ENCODE measurements at places on chromosomes 5 and 9. TPM values are rescaled to one million over a fixed set of nuclear protein-coding genes. Genes with fewer than 3 reads are reported as not detected.

PCSK1 gene
- total RNA-seq: not detected

SPINK1 gene
- 1.5 TPM for total RNA-seq

RLN2 gene
- 0.76 TPM for total RNA-seq

PFN3 gene
- total RNA-seq: not detected

DNA sequence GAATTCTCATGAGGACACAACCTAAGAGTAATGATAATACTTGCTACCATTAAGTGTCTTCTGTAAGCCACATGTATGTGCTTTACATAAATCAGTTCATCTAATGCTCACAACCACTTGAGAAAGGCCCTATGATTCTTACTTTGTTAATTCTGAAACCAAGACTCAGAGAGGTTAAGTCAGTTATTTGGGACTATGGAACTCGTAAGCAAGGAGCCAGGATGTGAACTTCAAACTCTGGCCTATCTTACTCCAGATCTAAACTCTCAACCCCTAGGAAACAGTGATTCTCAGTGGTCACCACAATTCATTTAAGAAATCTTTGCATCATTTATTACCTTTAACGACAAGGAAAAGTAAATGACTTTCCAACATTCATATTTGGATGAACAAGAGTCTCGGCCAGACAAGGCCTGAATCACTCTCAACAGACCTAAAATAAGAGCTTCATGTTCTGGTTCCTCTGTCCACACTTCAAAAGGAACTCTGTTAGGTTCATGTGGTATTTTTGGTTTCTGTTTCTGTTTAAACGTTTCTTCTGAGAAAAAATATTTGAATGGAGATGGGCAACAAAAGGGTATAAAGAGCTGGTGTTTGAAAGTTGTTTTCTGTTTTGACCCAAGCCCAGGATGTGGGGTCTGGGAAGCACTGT is 104.8 kb downstream of the LPAR1 start:
- DNase-seq: no peak

GRCh38 chr9:77987081-77987656 is 44.4 kb downstream of the GNAQ start:
- no peak for DNase-seq

GRCh38 chr9:81546489-81546888 is 142.9 kb downstream of the TLE1 start:
- no peak for DNase-seq

GRCh38 chr5:141868541-141868940 is 9.7 kb downstream of the PCDH1 start:
- DNase-seq: no peak
